T-cell (primary cell): ENCODE measurements at places on chromosomes 13 and 19.

DNA sequence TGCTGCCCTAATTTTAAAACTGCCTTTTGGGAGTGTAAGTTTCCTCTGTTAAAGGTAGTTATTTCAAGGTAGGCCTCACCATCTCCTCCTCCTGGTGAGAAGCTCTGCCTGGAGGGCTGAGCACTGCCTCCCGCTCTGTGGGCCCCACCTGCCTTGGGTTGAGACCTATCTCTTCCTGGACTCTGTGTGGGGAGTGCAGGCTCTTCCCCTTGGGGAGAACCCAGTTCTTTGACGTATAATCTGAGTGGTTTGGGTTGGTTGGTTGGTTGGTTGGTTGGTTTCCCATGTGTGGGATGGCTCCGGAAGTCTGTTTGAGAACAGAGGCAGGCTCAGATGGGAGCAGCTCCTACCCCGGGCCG is 39.1 kb downstream of the ACTN4 start:
- no peak overlapping the region for H3K4me3 ChIP-seq
- H3K36me3 ChIP-seq = no peaks in the 10 kb centered on the region
- peak overlapping the region; percentile 74 for H3K27ac ChIP-seq

DNA sequence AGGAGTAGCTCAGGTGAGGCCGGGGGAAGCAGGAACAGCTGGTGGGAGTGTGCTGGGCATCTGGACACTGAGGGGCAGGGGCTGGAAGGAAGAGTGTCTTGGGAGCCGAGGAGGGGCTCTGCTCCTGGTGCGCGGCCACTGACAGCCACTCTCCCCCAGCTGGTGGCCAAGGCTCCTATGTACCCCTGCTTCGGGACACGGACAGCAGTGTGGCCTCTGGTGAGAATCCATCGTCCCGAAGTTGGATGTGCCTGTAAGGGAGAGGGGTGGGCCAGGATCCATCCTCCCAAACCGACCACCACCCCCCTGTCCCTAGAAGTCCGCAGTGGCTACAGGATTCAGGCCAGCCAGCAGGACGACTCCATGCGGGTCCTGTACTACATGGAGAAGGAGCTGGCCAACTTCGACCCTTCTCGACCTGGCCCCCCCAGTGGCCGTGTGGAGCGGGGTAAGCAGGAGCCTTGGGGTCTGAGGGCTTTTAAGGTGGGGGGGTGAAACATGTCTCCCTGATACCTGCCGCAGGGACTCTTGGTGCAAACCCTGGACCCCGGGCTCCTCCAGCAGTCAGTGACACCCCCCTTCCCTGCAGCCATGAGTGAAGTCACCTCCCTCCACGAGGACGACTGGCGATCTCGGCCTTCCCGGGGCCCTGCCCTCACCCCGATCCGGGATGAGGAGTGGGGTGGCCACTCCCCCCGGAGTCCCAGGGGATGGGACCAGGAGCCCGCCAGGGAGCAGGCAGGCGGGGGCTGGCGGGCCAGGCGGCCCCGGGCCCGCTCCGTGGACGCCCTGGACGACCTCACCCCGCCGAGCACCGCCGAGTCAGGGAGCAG is 2.0 kb upstream of the USF2 start:
- H3K36me3 ChIP-seq = peaks cover 24% of the 10 kb centered on the region
- DNase-seq = no peak
- H3K27me3 ChIP-seq = no peaks in the 10 kb centered on the region
- H3K27ac ChIP-seq = peak overlapping the region; percentile 70
- H3K4me3 ChIP-seq = peak overlapping the region; percentile 67

DNA sequence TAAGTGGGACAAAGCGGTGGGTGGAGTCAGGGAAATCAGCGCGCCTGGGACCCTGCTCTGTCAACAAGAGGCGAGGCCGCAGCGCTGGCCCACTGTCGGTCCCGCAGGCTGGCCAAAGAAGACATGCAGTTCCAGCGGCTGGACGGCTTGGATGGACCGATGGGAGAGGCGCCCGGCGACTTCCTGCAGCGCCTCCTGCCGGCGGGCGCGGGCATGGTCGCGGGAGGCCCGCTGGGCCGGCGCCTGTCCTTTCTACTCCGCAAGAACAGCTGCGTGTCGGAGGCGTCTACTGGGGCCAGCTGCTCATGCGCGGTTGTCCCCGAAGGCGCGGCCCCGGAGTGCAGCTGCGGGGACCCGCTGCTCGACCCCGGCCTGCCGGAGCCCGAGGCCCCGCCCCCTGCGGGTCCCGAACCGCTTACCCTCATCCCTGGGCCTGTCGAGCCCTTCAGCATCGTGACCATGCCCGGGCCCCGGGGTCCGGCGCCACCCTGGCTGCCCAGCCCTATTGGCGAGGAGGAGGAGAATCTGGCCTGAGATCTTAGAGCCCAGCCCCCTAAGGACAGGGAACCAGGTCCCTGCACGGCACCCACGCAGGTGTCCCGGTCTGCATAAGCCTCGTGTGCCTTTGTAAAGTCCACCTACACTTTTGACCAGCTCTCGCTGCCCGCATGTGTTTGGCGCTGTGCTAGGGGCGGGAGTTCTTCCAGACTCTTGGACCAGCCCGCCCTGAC is 6.1 kb downstream of the BEST2 start:
- no peak overlapping the region for H3K27ac ChIP-seq
- no peaks in the 10 kb centered on the region for H3K36me3 ChIP-seq
- H3K4me3 ChIP-seq = no peak overlapping the region
- DNase-seq = peak; percentile 50
- H3K4me1 ChIP-seq = peaks cover 9% of the 10 kb centered on the region

DNA sequence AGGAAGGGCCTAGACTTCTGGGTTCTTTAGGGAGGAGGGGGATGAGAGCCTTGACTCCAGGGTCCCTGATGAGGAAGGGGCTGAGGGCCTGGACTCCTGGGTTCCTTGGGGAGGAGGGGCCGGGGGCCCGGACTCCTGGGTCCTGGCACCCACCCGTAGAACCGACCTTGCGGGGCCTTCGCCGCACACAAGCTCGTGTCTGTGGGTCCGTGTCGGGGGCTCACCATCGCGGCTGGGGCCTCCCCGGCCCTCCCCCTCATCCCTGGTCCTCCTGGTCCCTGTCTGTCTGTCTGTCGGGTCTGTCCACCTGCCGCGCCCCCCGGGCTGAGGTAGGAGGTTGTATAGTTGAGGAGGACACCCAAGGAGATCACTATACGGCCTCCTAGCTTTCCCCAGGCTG is 662 bp upstream of the SPACA6 start:
- H3K4me1 ChIP-seq = peaks cover 29% of the 10 kb centered on the region
- DNase-seq = no peak
- no peak overlapping the region for H3K27ac ChIP-seq
- H3K27me3 ChIP-seq = peaks cover 29% of the 10 kb centered on the region
- H3K36me3 ChIP-seq = no peaks in the 10 kb centered on the region
- H3K4me3 ChIP-seq = no peak overlapping the region

- peaks cover 3% of the 10 kb centered on the region for H3K36me3 ChIP-seq
- peak overlapping the region; percentile 76 for H3K27ac ChIP-seq
- peaks cover 53% of the 10 kb centered on the region for H3K4me1 ChIP-seq
- DNase-seq = peak; percentile 64
- H3K27me3 ChIP-seq = no peaks in the 10 kb centered on the region
- H3K4me3 ChIP-seq = peak overlapping the region; percentile 49
Measured at GRCh38 chr19:16587833-16588823, 15.9 kb upstream of the SLC35E1 start.

DNA sequence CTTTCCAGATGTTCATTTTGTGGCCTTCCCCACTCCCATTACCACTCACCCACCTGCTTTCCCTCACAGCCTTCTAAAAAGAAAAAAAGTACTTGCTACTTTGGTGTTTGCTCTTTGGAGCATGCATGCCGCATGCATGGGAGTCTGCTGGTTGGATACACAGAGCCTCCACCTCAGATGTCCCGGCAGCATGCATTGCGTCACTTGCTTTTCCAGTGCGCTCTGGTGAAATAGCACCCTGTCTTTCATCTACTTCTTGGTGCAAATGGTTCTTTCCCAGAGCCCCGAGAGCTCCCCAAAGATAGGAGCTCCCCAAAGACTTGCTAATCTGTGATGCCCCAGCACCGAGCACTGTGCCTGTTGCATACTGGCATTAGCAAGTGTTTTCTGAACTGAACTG is 333.2 kb upstream of the ZNF507 start:
- no peaks in the 10 kb centered on the region for H3K4me1 ChIP-seq
- no peak overlapping the region for H3K27ac ChIP-seq
- H3K36me3 ChIP-seq = no peaks in the 10 kb centered on the region
- no peaks in the 10 kb centered on the region for H3K27me3 ChIP-seq
- no peak overlapping the region for H3K4me3 ChIP-seq
- no peak for DNase-seq

DNA sequence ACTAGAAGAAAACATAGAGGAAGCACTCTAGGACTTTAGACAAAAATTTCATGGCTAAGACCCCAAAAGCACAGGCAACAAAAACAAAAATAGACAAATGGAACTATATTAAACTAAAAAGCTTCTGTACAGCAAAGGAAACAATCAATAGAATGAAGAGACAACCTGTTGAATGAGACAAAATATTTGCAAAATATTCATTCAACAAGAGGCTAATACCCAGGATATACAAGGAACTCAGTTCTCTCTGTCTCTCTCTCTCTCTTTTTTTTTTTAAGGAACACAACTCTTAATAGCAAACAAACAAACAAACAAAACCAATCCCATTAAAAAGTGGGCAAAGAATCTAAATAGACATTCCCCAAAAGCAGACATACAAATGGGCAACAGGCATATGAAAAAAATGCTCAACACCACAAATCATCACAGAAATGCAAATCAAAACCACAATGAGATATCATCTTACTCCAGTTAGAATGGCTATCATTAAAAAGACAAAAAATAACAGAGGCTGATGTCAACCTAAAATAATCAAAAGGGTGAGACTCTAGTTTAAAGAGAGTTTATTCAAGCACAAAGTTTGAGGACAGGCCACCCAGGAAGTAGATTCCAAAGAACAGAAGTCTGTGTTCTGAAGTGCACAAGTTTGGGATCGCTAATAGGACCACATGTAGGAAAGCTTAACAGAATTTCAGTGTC is 27.1 kb upstream of the SLC7A9 start:
- DNase-seq = no peak
- no peak overlapping the region for H3K27ac ChIP-seq
- H3K4me1 ChIP-seq = no peaks in the 10 kb centered on the region
- no peaks in the 10 kb centered on the region for H3K27me3 ChIP-seq
- no peaks in the 10 kb centered on the region for H3K36me3 ChIP-seq
- no peak overlapping the region for H3K4me3 ChIP-seq

DNA sequence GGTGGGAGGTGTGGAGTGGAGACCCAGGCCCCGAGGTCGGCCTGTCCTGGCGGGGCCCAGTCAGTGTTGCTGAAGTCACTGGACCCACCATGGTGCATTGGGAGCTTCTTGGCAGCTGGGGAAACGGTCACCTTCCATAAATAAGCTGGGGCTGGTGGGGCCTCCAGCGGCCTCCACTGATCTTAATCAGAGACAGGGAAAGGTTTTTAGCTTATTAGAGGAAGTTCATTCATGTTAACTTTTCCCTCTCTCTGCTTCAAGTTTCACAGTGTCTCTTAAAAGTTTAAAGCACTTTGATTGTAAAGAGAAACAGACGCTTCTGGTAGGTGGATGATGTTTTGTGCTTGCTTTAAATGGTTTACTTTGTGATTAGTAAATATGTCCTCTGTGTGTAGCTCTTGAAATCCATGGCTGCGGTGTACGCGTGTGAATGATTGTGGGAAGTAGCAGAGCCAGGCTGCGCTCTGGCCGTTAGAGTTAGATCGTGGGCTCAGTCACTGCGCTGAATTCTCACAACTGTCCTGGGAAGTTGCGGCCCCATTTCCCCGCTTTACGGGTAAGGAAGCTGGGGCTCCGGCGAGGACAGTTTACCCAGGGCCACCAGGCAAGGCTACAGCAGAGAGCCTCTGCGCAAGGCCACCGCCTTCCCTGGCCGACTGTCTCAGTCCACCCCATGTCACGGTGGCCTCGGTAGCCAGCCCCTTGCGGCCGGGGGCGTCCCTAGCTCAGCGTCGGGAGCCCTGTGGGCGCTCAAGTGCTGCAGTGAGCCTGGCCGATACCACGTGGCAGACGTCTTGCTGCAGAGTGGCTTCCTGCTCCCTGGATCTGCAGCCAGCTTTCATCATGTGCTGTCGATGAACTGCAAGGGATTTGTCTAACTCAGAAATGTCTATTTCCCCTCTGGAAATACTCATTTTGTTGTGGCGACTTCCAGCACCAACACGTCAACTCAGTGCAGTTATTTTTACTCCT is 16.5 kb upstream of the NDUFS7 start:
- peaks cover 19% of the 10 kb centered on the region for H3K36me3 ChIP-seq
- DNase-seq = no peak
- H3K27me3 ChIP-seq = no peaks in the 10 kb centered on the region
- no peak overlapping the region for H3K4me3 ChIP-seq
- peaks cover 13% of the 10 kb centered on the region for H3K4me1 ChIP-seq

GRCh38 chr19:3910105-3910504 is 22.8 kb upstream of the NMRK2 start:
- H3K36me3 ChIP-seq = no peaks in the 10 kb centered on the region
- no peak for DNase-seq
- no peak overlapping the region for H3K4me3 ChIP-seq
- H3K4me1 ChIP-seq = no peaks in the 10 kb centered on the region
- H3K27ac ChIP-seq = no peak overlapping the region

DNA sequence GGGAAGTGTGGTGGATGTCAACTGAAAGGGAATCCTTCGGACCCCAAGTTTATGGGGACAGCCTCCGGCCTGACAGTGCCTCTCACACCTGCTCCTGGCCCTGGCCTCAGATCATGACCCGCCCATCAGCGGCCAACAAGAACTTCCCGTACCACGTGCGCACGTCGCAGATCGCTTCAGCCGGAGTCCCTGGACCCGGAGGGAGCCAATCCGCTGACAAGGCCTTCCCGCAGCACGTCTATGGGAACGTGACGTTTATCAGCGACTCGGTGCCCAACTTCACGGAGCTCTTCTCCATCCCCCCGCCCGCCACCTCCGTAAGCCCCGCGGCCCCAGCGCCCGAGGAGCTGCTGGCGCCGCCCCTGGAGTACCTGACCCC is 2.0 kb upstream of the MEGF8 start:
- no peaks in the 10 kb centered on the region for H3K36me3 ChIP-seq
- no peak for DNase-seq
- H3K4me3 ChIP-seq = no peak overlapping the region
- peaks cover 8% of the 10 kb centered on the region for H3K4me1 ChIP-seq

DNA sequence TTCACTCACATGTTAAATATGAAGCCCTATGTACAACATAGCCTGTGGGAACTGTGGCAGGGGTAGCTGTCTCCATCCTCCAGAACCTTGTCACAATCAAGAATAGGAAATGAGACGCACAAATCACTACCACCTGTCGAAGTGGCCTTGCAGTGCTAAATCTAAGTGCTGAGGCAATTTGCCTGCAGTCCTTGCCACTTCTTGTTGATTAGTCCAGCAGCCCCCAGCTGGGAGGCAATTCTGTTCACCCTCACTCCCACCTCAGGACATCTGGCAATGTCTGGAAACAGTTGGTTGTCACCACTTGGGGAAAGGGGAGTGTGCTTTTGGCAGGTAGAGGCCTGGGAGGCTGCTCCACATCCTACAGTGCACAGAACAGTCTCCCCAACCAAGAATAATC is 10.7 kb downstream of the RFX2 start:
- no peak overlapping the region for H3K4me3 ChIP-seq
- no peak overlapping the region for H3K27ac ChIP-seq
- H3K4me1 ChIP-seq = peaks cover 4% of the 10 kb centered on the region
- H3K27me3 ChIP-seq = no peaks in the 10 kb centered on the region
